Psoas muscle (tissue), 8 donors: ENCODE measurements at places on chromosomes 5 and 9. TPM values are rescaled to one million over a fixed set of nuclear protein-coding genes. Genes with fewer than 3 reads are reported as not detected.

LRRC19 gene
- not detected for total RNA-seq

RANBP17 gene
- total RNA-seq = 1.3 TPM

HTR1A gene
- not detected for total RNA-seq

GRIA1 gene
- 0.49 TPM for total RNA-seq

GRCh38 chr5:44387921-44388320 is 1.3 kb downstream of the FGF10 start:
- DNase-seq = no peak

GRCh38 chr5:78501411-78502352 is 141.3 kb downstream of the SCAMP1 start:
- no peak for DNase-seq

- DNase-seq = no peak
These were observed 36.0 kb downstream of the GADD45G start for GRCh38 chr9:89640801-89641200.

DNA sequence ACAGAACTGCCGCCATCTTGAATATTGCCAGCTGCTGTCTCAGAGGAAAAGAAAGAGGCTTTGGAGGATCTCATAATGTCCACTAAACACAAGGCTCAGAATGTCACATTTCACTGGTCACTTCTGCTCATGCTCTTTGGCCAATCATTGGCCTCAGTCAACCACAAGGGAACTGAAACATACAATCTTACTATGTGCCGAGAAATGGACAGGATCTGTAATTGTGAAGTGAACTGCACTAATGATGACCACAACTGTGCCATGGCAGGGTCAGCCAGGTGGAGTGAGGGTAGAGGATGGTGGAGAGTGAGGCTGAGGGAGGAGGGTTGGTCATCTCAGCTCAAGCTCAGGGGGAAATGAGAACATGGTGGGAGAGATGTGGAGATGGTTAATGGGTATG is 32.8 kb downstream of the GDNF start:
- DNase-seq = no peak

DNA sequence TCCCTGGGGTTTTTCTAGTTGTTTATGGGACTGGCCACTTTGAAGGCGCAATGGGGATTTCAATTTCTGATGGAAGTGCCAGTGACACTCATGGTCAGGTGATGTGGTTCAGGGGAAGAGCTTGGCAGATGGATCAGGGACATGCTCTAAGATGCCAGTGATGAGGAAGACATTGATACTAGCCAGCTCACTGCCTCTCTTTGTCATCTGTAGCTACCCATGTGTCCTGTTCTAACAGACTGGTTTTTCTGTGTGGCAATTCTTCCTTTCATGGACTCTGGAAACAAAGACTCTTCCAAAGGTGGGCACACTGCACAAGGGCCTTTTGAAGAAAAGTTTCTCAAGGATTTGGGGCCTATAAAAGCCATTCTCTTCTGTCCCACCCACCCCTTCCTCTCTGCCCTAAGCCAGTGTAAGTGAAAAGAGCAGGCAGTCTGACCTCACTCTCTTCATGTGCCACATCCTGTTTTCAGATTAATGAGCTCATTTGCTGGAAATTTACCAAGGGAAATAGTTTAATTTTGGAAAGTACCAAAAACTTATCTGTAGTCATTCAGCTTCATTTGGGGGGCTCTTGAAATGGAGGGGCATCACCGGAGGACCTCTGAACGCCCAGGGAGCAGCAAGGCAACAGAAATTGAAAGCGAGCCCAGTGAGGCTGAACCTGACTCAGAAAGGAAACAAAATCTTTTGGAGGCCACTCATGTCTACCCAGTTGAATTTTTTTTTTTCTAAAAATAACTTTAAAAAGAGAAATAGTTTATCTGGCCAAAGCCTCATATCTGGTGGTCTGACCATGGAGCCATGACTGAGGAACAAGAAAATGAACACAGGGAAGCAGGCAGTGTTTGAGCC is 4.9 kb upstream of the TRAF1 start:
- no peak for DNase-seq

GRCh38 chr9:112140936-112141335 is 34.2 kb downstream of the SUSD1 start:
- DNase-seq = no peak

DNA sequence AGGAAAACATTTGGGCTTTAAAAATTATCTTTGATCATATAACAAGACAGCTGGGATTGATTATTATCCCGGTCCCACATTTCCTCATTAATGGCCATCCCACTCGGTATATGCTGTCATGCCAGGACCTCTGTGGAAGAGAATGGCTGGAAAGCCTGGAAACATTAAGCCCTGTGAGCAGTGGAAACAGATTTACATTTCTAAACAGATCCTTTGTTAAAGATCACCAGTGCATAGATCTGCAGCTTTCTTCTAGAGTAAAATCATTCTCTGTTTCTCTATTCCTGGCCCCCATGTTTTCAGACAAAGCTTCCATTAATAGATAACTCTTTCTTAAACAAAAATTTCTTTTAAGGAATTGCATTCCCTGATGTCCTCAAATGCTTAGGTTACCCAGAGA is 152.2 kb downstream of the CAVIN4 start:
- no peak for DNase-seq
